ENCODE measurements at places on chromosomes 7 and 10.

GRCh38 chr7:156578578-156578940 lies 62.0 kb upstream of the RNF32 start:
- DNase-seq = no peak

DNA sequence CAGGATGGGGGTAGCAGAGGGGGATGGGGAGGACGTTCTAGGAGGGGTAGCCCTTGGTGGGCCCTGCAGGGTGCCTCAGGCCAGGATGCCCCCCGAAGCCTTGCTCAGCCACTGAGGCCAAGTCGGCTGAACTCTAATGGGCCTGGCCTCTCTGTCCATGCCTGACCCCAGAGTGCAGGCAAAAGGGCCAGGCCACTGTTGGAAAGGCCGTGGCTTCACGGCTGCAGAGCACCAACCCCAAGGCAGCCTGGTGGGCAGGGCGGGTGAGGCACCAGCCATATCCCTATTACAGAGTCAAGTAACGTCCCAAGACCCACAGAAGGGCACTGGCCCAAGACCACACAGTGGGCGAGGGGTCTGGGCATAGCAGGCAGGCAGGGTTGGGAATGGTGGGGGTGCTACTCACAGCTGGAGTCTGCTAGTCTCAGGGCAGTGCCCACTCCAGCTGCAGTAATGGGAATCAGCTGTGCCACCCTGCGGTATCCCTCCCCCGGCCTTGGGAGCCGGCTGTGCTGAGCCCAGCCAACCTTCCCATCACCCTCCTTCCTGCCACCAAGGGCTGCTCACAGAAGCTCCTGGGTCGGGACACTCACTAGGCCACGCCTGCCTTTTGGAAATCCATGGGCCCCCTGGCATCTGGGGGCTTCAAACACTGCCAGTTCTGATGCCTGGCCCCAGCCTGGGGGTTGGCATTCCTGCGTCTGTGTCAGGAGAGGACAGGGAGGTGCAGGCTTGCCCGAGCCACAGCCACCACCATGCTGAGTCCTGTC lies 4.0 kb upstream of the LFNG start:
- DNase-seq = no peak

GRCh38 chr10:57921140-57921539 lies 346.6 kb downstream of the IPMK start:
- DNase-seq = no peak

DNA sequence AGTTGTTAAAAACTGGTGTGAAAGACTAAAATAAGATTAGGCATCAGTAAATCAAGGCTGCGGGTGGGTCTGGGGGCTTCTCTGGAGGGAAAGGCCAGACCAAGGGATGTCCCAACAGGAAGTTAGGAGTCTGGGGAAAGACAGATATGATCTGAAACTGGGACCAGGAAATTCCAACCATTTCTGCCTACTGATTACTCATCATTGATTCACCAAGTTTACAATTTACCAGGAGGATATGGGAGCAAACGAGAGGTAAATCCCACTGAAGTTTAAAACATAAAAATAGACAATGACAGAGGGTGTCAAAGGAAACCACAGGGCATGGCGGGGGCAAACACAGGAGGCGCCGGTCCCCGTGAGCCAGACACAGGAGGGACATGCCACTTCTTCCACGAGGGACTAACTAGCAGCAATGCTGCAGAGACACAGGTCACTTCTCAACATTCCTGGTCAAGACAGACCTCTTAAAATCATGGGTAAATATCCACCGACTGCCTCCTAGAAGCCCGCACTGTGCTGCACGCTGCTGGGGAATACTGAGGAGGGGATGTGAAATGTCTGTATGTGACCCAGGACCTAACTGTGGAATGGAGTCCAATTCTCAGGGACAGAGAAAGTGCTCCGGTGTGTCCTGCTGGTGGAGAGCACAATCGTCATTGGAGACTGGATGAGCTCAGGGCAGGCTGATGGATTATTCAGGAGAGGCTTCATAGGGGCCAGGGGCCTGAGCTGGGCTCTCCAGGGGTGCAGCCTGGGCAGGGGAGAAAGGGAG lies 153.4 kb upstream of the KLF14 start:
- no peak for DNase-seq

GRCh38 chr10:30447125-30447799 lies 13.3 kb downstream of the MAP3K8 start:
- no peak for DNase-seq

- no peak for DNase-seq
These were observed 72.0 kb downstream of the FAM53B start for GRCh38 chr10:124672181-124672638.

DNA sequence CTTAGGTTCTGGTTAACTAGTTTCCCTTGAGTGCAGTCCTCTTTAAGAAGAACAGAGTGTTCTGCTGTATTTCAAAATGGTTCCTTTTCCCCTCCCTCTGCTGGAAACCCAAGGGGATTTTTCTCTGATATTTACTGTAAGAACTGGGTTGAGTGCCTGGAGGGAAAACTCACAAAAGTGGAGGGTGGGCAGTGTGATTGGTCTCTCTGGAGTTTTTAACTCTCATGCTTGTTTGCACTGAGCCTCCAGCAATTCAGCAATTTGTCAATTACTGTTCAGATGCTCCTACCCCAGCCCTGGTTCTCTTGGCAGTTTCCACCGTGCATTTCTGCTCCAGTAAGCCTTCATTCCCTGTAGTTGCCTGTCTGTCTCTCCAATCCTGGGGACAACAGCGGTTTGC lies 273.4 kb upstream of the SORCS1 start:
- no peak for DNase-seq

DNA sequence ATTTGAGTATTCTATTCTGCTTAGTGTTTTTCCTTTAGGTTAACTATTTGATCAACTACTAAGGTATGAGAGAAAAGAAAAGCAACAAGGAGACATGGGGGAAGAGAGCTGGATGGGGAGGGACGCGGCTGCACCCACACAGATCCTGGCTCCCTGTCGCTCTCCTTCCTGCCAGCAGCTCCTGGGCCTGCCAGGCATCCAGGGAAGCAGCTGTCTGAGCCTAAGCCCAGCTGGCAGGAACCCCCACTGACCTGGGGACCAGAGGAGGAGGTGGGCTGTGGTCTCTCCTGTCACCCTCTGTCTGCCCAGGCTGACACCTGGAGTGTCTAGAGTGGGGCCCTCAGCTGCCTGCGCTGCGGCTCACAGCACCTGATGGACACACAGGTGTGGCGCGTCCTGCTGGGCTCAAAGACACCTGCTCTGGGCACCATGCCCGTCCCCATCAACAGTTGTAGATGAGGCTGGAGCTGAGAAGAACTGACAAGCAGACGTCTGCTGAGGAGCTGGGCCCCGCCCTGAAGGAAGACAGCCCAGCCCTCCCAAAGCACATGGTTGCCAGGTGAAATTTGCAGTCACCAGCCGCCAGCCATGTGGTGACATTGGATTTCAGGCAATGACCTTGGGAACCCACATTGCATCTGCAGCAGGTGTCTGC lies 207.9 kb downstream of the PLXNA4 start:
- no peak for DNase-seq

- no peak for DNase-seq
These were observed 80.3 kb upstream of the RHOBTB1 start for GRCh38 chr10:61024151-61024855.

DNA sequence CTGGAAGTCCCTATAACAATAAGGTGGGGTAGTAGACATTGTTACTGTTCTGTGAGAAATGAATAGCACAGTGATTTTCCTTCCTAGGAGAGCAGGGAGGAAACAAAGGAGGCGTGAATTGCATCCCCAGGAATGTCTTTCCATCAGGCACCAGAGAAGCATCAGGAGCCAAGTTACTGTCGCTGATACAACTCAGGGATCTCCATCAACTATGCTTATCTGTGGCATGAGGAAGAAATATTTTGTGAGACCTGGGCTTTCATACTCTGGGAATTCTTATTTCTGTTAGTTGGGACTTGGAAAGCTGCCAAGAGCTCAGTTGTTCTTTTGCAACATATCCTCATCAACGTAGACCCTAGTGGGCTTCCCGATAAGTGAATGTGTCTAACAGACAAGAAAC lies 622.3 kb downstream of the SUGCT start:
- no peak for DNase-seq

DNA sequence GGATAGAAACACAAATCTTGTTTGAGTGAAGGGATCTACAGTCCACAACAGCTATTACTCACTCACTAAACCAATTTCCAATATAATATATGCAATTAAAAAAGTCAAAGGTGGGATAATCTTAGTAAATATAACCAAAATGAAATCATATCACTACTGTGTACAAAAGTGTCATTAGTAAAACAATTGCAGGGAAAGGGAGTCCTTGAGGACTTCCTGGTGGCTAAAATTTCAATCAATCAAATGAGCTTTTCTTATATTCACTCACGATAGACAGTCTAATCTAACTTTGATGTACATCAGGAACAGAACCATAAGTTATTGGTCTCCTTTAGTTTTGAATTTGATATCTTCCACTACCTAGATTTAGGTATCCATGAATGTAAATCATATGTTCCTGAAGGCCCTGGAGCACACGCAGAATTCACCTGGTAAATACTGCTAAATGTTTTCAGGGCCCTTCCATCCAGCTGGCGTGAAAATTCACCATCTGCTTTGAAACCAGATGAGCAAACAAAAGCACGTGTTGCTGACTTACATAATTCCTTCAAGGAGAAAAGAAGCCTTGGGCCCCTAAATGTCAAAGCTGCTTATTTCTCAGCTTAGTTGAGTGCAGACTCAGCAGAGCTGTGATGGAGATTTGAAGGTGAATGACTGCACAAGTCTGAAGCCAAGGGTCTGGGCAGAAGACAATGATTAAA lies 159.3 kb upstream of the TMEM196 start:
- DNase-seq = no peak

DNA sequence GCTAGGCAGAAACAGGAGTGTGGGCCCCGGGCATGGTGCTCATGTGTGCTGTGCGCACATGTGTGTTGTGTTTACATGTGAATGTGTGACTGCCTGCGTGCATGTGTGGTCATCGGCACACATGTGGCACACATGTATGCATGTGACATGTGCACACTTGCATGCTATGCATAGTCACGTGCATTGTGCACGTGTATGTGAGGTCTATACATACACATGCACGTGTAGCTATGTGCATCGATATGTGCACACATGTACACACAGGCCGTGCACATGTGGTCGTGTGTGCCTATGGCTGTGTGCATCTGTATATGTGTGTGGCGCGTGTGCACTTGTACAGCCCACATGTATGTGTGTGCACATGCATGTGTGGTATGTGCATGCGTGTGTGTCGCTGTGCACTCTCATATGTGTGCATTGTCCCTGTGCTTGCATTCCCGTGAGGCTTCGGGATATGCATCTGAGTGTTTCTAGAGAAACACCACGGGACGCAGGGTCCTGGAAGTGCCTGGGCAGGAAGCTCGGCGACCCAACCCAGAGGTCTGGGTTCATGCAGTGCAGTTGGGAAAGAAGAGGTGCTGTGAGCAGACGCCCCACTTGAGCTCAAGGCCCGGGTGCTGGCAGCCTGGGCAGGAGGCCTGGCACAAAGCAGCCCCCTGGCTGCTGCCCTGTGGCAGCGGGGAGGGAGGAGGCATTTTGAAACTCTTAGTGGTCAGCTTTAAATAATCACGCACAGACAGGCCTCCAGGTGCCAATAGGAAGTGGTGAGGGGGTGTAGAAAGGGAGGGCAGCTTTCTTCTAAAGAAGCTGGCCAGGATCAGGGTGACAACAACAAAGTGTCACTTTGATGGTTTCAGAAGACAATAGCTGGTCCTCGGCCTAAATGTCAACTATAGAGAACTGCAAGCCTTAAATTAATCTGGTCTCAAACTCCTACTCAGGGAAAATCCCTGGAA lies 410.0 kb upstream of the MGMT start:
- no peak for DNase-seq

DNA sequence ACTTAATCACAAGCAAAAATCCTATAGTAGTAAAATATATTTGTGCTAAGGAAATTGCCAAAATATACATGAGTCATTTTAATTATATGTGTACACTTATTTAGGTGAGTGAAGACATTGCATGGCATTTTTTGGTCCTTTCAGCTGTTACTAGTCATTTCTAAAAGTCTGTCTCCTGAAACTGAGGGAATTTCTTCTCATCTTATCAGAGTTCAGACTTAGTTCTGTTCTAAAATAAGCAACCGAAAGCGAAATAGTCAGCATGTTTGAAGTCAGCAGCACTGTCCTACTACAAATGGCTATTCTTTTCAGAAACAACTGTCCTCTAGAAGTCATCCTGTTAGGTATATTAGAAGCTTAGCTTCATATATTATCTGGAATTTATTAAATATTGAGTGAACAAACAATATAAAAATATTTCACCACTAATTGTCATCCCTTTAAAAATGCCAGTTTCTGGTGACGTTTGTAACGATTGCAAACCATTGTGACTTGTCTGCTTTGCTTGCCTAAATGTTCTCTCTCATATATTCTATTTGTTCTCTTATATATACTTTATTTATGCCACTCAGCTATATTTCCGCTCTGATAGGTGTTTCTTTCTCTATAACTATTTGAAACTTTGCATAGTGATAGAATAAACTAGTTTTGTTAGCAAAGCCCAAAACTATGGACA lies 227.4 kb upstream of the KAT6B start:
- DNase-seq = no peak
